Caudate nucleus (tissue), 63 donors: ENCODE measurements at places on chromosomes 7 and 10.

DNA sequence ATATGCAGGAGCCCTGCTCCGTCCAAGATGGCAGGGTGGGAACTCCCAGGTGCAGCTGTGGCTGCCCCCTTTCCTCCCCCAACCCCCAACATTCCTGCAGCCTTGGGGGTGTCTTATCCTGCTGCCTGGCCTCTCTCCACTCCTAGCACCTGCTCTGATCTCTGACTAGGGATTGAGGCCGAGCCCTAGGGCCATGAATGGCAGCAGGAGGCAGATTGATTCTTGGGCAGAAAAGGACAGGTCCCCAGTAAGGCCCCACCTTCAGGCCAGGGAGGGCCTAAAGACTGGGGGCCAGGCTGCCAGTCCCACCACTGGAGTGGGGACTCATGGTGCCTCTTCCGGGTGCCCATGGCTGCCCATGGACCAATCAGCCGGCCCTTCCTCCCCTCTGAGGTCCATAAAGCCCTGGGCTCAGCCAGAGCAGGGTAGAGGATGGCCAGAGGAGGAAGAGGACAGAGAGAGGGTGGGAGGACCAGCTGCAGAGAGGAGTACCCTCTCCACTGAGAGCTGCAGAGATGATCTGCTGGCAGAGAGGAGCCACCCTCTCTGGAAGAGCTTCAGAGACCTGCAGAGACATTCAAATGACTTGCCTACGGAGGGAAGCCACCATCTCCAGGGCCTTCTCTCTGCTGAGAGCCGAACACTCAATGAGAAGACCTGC, 8.3 kb upstream of the COA1 start:
- no peak for DNase-seq

DNA sequence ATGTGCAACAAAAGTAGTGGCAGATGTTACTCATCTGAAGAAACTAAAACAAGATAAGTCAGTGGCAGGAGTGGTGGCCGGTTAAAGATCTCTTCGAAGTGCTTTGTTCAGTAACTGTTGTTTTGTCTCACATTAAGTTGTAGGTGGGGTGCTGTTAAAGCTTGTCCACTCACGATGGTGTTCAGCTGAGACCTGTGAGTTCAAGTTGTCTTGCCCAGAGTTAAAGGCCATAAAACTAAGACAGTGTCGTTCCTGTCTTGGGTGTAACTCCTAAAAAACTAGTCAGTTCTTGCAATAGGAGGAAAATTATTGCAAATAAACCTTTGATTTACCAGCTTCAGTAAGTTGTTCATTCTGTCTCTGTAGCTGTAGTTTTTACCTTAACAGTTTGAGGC, 857 bp upstream of the FOXP2 start:
- DNase-seq, result no peak

DNA sequence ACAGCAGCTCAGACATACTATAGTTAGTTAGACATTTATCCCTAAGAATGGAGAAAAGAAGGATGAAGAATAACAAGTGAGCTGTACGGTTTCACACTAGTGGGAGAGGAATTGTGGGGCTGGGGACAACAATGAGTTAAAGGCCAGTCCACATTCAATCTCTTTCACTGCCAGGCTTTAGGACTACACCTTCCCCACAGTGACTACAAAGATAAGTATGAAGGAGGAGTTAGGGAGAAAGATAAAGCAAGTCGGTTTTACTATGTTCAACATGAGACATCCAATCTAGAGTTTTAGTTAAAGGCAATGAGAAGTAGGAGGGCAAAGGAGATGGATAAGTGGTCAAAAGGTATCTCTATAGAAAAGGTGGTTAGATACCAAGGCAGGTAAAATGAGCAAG, 16.3 kb downstream of the ARHGAP12 start:
- no peak for DNase-seq

DNA sequence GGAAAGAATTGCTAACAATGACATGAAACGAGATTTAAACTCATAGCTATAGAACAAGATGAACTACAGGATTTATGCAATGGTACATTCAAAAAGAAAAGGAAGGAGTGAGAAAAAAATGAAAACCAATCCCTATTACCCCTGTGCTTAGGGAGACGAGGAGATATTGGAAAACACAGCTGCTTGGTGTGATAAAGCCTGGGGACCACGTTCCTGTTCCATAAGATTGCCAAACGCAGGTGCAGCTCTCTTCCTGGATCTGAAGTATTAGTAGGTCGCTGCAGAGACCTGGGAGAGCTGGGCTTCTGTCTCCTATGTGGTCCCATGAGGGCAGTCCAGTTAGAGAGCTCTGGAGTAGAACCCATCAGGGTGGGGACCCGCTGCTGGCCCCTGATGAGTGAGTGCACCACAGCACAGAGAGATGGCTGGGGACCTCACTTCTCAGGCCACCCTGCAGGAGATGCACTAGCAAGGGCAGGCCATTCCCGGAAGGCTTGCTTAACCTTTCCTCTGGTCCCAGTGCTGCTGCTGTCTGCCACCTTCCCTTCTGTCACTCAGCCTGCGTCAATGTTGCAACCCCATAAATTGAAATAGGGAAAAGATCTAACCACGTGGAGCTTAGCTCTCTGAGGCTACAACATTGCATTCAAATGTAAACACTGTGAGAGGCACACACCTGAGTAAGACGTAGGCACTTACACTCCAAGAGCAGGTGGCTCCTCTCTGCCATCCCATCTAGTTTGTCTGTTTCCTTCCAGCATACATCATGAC, 57.9 kb downstream of the MTPN start:
- DNase-seq, result no peak

DNA sequence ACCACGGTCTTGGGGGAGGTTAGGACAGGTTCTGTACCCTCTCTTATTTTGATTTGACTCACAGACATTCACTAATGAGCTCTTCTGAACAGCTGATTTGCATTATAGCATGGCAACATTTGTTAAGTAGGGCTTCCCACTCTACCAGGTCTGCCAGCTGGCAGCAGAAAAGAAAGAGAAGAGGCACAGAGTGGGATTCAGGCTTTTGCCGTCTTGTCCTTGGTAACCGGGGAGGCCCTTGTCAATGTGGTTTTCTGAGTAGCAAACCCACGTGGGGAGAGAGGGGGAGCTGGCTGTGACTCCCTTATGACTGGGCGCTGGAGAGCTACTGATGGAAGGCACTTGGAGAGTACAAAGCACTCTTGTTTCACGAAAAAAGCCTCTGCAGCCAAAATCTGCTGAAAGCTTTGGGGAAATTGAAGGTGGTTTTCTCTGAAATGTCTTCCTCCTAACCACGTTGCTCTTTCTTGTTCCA, 355.3 kb upstream of the GALNT17 start:
- peak; percentile 71 for DNase-seq

DNA sequence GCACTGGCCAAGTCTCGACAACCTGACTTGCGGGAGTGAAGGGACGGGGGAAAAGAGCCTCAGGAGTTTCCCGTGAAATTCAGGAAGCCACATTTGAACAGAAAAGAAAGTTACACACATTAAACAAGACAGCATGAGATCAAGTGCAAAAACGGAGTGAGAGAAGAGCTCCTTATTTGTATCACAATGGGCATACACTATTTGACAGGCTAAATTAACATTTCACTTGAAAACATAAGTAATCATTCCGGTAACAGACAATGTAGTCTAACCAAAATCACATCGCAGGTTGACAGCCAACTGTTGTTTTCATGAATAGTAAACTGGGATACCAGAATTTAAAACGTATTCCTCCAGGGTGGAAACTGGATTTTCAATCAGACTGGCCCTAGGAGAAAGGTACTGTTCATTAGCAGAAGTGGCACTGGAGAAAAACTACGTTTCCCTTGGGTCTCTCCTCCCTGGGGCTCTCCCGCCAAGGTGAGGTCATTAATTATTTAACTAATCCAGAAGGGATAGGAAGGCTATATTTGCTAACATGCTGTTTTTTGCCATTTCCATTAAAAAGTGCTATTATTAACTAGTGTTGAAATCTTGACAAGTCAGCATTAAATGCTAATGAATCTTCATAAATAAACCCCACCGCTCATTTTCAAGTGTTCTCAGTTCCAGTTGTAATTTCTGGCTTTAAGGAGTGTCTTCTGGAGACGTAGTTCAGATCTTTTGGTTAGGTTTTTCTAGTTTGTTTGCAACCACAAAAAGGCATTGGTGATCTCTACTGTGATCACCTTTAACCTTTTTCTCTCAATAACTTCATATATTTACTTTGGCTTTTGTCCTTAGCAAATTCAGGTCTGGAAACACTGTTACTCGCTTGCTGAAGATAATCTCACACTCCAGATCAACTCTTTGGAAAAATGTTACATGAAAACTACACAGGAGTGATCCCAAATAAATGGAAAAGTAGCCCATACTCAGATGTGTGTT, 25.1 kb downstream of the RHEB start:
- no peak for DNase-seq

DNA sequence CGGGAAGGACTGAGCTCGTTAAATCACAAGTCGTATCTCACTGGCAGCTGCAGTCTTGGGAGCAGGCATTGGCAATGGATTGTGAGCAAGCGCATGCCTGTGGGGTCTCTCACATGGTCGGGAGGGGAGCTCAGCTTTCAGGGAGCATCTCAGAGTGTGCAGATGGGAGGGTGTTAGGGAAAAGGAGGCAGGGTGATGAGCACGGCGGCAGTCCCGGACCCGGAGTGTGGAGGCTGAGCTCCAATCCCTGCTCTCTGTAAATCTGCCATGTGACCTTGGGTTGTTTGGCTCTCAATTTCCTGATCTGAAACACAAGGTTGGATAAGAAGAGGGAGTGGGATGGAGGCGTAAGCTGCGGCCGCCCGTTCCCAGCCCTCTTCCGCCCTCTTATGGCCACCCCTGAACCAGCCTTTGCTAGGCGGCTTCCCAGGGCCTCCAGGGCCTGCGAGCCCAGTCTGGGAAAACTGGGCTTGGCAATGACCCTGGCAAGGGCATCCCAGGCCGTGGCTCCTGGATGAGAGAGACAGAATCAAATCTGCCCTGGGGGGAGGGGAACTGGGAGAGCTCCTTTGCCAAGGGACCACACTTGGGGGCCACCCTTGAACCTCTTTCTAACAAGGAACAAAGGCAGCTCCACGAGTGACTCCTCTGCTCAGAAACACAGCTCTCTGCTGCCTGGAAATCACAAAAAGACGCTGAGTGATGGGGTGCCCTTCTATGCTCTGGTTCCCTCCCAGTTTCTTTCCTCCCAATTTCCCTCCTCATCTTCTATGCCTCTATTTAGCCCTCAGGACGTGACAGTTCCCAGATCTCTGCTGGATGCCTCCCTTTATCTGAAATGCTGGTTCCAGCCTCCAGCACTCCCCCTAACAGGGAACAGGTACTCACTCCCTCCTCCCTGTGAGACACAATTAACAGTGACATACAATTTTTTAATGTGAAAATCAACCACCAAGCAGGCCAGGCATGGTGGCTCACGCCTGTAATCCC, 41.7 kb upstream of the LOXL4 start:
- peak; percentile 56 for DNase-seq

- no peak for DNase-seq
These were observed 6.9 kb downstream of the KPNA7 start for GRCh38 chr7:99201027-99201426.

GRCh38 chr7:158228131-158228530, 359.5 kb downstream of the PTPRN2 start:
- no peak for DNase-seq

GRCh38 chr10:126893206-126893605, 12.0 kb upstream of the DOCK1 start:
- DNase-seq, result no peak

DNA sequence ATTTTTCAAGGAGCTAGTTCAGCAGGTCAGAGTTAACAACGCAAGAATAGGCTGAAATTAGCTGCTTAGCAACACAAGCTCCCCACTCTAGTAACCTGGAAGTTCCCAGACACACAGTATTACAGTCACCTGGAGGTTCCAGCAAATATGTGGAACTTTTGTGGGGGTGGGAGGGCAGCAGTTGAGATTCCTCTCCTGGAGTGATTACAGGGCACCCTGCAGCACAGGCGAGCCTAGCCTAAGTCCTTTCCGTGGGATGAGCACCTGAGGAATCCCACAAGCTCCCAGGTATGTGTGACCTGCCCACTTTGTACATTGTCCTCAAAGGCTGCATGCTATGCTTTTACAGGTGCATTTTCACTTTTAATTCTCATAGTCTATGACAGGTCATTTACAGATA, 13.6 kb downstream of the TPK1 start:
- DNase-seq, result no peak

DNA sequence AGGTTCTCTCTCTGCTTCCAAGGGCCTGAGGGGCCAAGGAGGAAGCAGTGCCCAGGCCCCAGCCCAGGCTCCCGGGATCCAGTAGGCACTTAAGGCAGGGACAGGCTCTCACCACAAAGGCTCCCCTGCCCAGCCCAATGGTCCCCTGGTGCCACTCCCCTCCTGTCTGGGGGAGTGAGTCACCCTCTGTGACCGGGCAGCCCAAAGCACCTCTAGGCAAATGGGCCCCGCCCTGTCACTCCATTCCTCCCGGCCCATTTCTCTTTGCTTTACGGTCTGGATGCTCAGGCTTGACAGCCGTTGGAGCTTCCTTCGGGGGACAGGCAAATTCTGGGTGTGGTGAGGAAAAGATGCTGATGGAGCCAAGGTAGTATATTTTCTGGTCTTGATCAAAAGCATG, at the start of gene CALHM3:
Gene CALHM3, minus strand, starts transcription at position 106 of the 400 bp plus-strand sequence. CDS start 208 bp downstream, outside the sequence.
- no peak for DNase-seq

- no peak for DNase-seq
These were observed 330.8 kb downstream of the DPP6 start for GRCh38 chr7:154383045-154383444.

- DNase-seq, result no peak
These were observed 1.7 kb upstream of the CLIP2 start for GRCh38 chr7:74287303-74288033.

- DNase-seq, result no peak
These were observed 30.5 kb downstream of the ANXA8 start for GRCh38 chr10:47453141-47454007.

- no peak for DNase-seq
These were observed 76.0 kb upstream of the AGBL3 start for GRCh38 chr7:134910214-134910890.

DNA sequence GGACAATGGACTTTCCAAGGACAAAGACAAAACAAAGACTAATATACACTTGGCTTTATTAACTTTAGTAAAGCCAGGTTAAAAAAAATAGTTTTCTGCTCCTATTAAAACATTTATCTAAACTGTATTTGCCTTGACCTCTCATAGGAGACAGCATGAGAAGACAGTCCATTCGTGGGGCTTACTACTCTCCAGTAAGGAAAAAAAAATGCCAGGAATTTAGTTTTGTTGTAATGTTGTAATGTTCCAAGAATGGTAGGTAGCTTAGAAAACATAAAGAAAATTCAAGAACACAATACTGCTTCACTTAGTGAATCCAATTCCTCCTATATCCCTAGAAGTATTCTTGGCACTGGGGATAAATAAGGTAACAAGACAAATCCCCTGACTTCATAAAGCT, 81.7 kb downstream of the KMT2C start:
- no peak for DNase-seq

DNA sequence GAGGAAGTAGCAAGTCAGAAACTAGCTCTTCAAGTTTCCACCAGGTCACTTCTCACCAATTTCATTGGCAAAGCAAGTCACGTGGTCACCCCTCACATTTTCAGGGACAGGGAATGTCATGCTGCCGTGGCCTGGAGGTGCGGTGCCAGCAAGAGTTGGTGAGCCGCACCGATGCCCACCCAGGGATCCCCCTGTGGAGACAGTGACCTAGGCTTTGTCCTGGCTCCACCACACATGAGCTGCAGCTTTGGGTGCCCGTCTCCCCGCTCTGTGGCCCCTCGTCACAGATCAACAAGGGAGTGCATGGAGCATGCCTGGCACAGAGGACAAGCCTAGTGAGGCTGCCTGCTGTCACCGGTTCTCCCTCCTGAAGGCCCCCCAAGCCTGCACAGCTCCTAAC, 226.7 kb upstream of the PPP2R2D start:
- DNase-seq, result no peak

GRCh38 chr10:124124123-124124768, 30.8 kb upstream of the CHST15 start:
- DNase-seq, result no peak
